ENCODE measurements at places on chromosomes 1 and 21. TPM values are rescaled to one million over a fixed set of nuclear protein-coding genes. Genes with fewer than 3 reads are reported as not detected.

GRCh38 chr1:76218888-76219287 is 144.3 kb downstream of the ST6GALNAC3 start:
- no peak for DNase-seq
- no peaks in the 10 kb centered on the region for H3K27me3 ChIP-seq
- H3K36me3 ChIP-seq, result no peaks in the 10 kb centered on the region
- H3K27ac ChIP-seq, result no peak overlapping the region
- H3K4me1 ChIP-seq, result no peaks in the 10 kb centered on the region

TSPEAR gene
- total RNA-seq, result not detected

WARS2 gene
- 24.5 TPM for total RNA-seq

DNA sequence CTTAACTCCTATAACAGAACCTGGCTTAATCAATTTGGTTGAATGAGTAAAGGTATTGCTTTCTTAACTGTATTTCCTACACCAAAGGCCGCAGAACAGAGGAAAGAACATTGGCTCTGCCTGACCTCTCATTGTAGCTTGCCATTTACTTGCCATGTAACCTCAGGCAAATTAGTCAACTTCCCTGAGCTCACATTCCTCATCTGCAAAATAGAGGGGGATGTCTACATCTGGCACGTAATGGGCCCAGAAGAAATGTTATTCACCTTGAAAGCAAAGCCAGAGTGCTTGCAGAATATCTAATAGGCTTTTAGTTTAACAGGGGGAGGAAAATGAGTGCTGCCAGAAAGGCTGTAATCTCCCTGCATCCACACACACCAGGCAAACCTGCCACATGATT is 44.3 kb downstream of the LAMC2 start:
- H3K36me3 ChIP-seq, result no peaks in the 10 kb centered on the region
- H3K27me3 ChIP-seq, result no peaks in the 10 kb centered on the region
- peaks cover 11% of the 10 kb centered on the region for H3K4me1 ChIP-seq
- no peak for DNase-seq
- no peak overlapping the region for H3K27ac ChIP-seq
- H3K4me3 ChIP-seq, result no peak overlapping the region

ANGPTL1 gene
- 12.1 TPM for total RNA-seq

- no peaks in the 10 kb centered on the region for H3K27me3 ChIP-seq
- no peaks in the 10 kb centered on the region for H3K36me3 ChIP-seq
- no peaks in the 10 kb centered on the region for H3K4me1 ChIP-seq
- DNase-seq, result peak; percentile 69
- H3K4me3 ChIP-seq, result no peak overlapping the region
These were observed 48.6 kb upstream of the COL6A1 start for GRCh38 chr21:45932922-45933502.

DNA sequence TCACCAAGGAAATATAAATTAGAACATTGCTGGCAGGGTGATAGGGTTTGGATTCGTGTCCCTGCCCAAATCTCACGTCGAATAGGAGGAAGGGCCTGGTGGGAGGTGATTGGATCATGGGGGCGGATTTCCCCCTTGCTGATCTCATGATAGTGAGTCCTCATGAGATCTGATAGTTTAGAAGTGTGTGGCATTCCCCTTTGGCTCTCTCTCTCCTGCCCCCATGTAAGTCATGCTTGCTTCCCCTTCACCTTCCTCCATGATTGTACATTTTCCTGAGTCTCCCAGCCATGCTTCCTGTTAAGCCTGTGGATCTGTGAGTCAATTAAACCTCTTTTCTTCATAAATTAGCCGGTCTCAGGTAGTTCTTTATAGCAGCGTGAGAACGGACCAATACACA is 60.6 kb downstream of the VPS26C start:
- DNase-seq, result no peak
- peaks cover 25% of the 10 kb centered on the region for H3K36me3 ChIP-seq
- H3K27me3 ChIP-seq, result no peaks in the 10 kb centered on the region

- no peak overlapping the region for H3K27ac ChIP-seq
- H3K4me1 ChIP-seq, result peaks cover 16% of the 10 kb centered on the region
- DNase-seq, result peak; percentile 78
- no peaks in the 10 kb centered on the region for H3K27me3 ChIP-seq
These were observed 69.3 kb upstream of the ANGPTL1 start for GRCh38 chr1:178940068-178940765.

- H3K4me1 ChIP-seq, result peaks cover 15% of the 10 kb centered on the region
- H3K27ac ChIP-seq, result peak overlapping the region; percentile 91
These were observed 958 bp downstream of the LYPLAL1 start for GRCh38 chr1:219174460-219175211.

DNA sequence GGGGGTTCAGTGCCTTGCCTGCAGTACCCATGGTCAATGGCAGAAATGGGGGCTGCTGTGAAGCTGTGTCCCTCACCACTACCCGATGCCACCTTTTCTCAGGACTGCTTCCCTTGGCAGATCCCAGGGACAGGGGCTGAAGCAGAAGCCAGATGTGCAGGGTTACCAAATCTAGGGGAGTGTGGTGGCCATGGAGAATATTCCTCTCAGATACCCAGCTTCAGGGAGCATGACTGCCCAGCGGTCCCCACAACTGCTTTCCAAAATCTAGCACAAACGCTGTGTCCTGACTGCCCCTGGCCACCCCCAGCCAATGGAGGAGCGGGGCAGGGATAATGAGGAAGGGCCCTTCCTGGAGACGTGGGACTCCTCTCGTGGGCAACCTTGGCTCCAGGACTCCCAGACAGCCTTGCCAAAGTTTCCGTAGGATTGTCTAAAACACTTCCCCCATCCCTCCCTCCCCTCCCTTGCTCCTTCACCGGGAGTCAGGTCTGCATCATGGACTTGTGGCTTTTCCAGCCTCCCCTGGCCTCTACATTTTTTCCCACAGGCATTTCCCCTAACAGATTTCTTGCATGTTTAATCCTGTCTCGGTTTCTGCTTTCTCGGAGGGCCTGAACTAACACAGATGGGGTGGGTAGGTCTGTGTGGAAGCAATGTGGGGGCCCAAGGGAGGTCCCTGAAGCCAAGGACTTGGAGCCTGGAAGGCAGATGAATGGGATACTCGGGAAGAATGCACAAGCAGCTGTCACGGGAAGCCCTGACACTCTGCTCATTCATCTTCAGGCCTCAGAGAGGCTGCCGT is 80.5 kb downstream of the OMA1 start:
- H3K4me1 ChIP-seq, result no peaks in the 10 kb centered on the region
- H3K27me3 ChIP-seq, result no peaks in the 10 kb centered on the region
- no peaks in the 10 kb centered on the region for H3K36me3 ChIP-seq
- no peak overlapping the region for H3K4me3 ChIP-seq
- H3K27ac ChIP-seq, result no peak overlapping the region

OR6N1 gene
- total RNA-seq, result not detected

- H3K27ac ChIP-seq, result no peak overlapping the region
- no peaks in the 10 kb centered on the region for H3K36me3 ChIP-seq
- H3K27me3 ChIP-seq, result peaks cover 48% of the 10 kb centered on the region
- no peak overlapping the region for H3K4me3 ChIP-seq
These were observed 4.9 kb downstream of the CGN start for GRCh38 chr1:151516031-151516511.

BMP8B gene
- 0.29 TPM for total RNA-seq

DNA sequence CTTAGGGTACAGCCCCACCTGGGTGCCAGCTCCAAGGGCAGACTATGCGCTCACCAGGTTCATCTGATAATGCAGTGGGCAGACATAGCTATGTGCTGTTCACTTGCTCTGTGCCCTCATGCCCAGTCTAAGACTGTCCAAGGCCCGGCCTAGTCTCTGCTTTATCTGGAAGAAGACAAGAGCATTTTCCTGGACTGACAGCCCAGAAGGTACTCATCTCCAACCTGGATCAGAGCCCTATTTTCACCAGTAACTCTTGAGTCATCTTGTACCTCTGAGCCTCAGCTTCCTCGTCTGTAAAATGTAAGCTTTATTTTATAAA is 28.5 kb upstream of the LRRC8C start:
- peaks cover 24% of the 10 kb centered on the region for H3K4me1 ChIP-seq
- DNase-seq, result no peak
- H3K27me3 ChIP-seq, result no peaks in the 10 kb centered on the region
- H3K27ac ChIP-seq, result no peak overlapping the region

- H3K27me3 ChIP-seq, result no peaks in the 10 kb centered on the region
- peak overlapping the region; percentile 73 for H3K27ac ChIP-seq
- no peaks in the 10 kb centered on the region for H3K36me3 ChIP-seq
- H3K4me3 ChIP-seq, result no peak overlapping the region
These were observed 7.7 kb upstream of the CDC42 start for GRCh38 chr1:22044690-22045420.

ST3GAL3 gene
- total RNA-seq, result 18.0 TPM

FCRL5 gene
- total RNA-seq, result under 0.01 TPM

DISC1 gene
- total RNA-seq, result 10.3 TPM

ROR1 gene
- 46.9 TPM for total RNA-seq

FCRL4 gene
- total RNA-seq, result not detected

DNA sequence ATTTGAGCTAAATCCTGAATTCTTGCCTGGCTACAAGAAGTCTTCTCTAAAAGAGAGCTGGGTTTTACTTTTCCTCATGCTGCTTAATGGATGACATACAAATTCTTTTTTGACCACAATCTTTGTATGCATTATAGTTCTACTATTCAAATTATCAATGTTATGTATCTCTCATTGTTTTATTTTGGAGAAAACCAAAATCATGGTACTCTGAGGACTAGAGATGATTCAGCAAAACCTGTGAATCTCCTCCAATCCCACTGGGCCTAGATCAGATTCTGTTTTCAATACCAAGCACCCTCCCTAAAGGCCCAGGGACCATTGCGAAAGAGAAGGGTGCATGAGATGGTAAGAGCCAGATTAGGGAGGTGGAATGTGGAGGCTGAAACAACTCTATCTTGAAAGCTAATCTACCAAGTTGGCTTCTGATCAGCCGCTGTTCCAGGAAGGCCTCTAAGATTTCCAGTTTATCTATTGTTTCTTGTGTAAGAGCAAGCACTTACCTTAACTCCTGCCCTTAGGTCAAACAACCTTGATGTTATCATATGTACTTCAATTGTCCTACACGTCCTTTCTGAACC is 547.2 kb downstream of the PLPP3 start:
- no peaks in the 10 kb centered on the region for H3K36me3 ChIP-seq
- no peak overlapping the region for H3K27ac ChIP-seq
- H3K4me1 ChIP-seq, result peaks cover 17% of the 10 kb centered on the region
- no peak overlapping the region for H3K4me3 ChIP-seq

DNA sequence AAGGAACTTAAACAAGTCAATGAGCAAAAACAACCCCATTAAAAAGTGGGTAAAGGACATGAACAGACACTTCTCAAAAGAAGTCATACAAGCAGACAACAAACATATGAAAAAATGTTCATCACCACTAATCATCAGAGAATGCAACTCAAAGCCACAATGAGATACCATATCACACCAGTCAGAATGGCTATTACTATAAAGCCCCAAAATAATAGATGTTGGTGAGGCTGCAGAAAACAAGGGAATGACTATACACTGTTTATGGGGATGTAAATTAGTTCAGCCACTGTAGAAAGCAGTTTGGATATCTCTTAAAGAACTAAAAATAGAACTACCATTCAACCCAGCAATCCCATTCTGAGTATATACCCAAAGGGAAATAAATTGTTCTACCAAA is 51.2 kb downstream of the MRPL39 start:
- no peak overlapping the region for H3K27ac ChIP-seq
- H3K27me3 ChIP-seq, result no peaks in the 10 kb centered on the region
- no peak overlapping the region for H3K4me3 ChIP-seq
- H3K4me1 ChIP-seq, result no peaks in the 10 kb centered on the region
- no peak for DNase-seq

DNA sequence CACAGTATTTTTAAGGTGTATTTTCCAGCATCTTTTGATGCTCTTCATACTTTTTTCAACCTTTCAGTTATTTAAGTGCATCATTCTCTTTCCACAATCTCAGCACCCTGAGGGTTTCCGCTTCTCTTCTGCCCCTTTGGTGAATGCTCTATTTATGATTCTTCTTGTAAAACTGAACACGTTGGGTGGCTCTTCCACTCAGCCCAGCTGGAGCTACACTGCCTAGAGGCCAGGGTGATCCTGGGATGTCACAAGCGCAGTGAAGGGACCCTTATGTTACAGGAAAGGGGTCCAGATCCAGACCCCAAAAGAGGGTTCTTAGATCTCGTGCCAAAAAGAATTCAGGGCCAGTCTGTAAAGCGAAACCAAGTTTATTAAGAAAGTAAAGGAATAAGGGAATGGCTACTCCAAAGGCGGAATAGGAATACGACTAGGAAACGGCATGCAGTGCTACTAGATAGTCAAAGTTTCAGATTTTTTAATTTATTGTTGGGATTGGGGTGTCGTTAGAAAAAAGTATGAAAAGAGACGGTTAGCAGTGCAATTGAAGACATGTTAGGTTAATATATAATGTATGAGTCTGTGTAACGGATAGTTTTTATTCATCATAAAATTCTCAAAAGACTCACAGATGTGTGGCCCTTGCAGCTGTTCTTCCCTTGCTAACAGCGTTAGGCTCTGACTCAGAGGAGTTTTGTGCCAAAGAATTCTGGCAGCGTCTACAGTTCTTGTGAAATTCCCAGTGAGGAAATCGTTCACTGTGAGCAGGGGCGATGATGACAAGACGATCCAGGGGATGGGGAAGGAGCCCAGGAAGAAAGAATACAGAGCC is 14.4 kb upstream of the ERVH48-1 start:
- H3K27ac ChIP-seq, result peak overlapping the region; percentile 0
- no peaks in the 10 kb centered on the region for H3K27me3 ChIP-seq
- peak; percentile 96 for DNase-seq
- peak overlapping the region; percentile 6 for H3K4me3 ChIP-seq

MRPS15 gene
- total RNA-seq, result 77.2 TPM

DNA sequence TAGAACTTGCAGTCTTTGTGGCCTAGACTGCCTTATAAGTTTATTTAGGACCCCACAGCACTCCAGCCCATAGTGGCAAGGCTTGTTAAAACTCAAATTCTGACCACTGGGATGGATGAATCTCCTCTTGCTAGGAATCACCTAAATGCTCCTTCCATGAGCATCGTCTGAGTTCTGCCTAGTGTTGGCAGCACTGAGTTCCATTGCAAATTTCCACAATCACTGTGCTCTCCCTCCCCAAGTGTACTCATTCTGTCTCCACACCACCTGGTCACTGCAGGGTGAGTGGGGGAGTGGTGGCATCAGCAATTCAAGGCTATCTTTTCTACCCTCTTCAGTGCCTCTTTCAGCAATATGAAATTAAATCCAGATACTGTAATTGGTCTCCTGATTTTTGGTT is 46.7 kb upstream of the PTBP2 start:
- H3K27ac ChIP-seq, result no peak overlapping the region
- no peak for DNase-seq
- no peak overlapping the region for H3K4me3 ChIP-seq

CBR1 gene
- 73.5 TPM for total RNA-seq

GRCh38 chr1:182189535-182190066 is 128.1 kb upstream of the ZNF648 start:
- DNase-seq, result no peak

NEK7 gene
- total RNA-seq, result 376 TPM

SLFNL1 gene
- total RNA-seq, result 0.72 TPM

PROK1 gene
- total RNA-seq, result not detected

GBP6 gene
- not detected for total RNA-seq
